ENCODE measurements at places on chromosomes 4 and X.

DNA sequence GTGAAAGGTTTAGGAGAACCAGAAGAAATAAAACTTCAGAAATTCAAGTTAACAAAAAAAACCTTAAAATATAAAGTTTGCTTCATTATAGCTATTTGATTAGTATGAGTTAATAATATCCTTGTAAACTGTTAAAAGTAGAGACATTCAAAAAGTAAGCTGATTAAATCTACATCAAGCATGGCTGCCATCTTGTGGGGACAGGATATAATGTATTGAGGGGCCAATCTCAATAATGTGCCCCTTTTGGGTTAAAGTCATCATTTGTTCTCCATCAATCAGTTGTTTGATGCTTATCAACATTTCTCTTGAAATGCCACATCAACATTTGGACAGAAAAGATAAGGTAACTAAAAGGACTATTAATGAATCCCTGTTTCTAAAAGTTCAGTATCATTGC is 4.6 kb upstream of the GRID2 start:
- no peak for DNase-seq

DNA sequence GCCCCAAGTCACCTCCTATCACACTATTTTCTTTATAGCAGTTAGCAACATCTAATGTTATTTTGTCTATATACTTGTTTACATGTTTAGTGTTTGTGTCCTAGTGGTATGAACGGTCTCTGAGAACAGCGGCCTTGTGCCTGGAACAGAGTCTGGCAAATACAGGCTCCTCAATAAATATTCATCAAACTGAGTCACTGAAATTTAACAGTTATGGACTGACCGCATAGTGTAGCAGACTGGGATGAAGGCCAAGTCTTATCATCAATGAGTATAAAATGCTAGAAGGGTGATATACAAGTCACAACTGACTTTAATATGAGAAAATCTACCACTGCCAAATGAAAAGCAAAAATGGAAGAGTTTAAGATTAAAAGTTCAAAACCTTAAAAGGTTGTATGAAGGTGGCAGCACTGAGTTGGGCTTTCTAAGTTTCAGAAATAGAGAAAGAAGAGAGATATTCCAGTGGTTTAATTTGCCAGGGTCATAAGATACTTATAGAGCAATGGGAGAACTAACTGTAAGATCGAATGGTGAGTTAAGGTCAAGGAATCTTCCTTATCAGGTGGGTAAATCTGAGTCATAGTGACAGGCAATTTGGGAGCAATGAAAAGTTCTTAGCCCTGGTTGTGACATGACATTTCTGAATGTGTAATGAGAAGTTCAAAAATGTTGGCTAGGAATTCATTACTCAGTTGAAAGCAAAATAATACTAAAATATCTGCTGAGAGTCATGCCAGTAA is 34.9 kb downstream of the ELOVL6 start:
- no peak for DNase-seq

DNA sequence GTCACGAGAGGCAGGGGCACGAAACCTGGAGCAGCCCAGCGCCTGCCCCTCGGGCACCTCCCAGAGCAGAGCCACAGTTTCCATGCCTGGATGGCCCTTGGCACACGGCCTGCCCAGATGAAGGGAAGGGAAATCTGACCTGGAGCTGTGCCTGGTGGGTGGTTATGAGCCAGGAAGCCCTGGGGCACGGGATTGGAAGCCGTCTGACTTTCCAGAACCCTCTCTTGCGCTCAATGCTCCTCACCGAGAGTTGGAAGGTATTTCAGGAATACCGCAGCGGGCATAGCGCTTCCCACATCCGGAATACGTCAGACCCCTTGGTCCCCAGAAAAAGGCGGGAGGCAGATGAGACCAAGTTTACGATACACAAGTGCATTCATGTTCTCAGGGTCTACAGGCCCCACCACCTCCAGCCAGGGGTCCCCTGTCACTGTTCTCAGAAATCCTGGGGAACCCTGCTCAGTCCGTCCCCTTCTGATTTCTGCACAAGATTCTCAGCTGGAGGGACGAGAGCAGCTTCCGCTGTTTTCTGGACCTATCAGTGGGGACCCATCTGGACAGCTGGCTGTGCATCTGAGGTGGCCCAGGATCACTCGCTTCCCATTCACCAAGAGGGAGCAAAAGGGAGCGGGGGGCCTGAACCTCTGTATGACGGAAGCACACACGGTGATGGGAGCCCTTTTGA is 172.9 kb downstream of the AFAP1 start:
- no peak for DNase-seq

DNA sequence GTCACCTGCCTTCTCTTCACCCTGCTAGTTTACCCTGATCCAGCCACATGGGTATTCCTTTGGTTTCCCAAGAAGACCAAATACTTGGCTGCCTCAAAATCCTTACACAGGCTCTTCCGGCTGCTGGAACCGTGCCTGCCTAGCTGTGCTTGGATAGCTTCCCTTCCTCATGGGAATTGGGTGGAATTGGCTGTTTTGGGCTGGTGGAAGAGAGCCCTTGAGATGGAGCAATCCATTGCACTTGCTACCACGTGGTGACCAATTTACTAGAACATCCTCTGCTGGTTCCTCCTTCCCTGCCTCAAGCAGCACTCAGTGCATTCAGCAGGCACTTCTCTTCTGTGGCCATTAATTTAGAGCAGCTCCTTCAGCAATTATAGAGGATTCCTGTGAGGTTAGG is 119.3 kb upstream of the AP1S2 start:
- no peak for DNase-seq

GRCh38 chrX:119721487-119721886 is 28.5 kb upstream of the SEPTIN6 start:
- DNase-seq, result no peak

GRCh38 chrX:146224442-146224841 is 406.8 kb downstream of the SLITRK2 start:
- DNase-seq, result no peak

DNA sequence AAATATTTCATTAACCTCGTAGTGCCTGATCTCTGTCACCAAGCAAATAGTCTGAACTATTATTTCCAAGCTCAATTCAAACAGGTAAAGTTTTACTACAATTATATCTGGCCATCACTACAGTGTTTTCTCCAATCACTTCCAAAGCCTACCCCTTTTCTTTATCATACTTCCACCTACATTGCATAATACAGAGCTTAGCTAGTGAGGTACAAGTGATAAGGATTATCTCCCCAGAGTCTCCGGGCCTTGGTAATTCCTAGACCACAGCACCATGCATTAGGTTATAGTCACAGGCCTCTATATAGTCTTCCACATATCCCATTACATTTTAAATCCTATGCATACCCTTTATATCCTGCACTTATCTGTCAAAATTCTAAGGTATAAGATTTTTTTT is 154.2 kb downstream of the SNCA start:
- DNase-seq, result no peak

DNA sequence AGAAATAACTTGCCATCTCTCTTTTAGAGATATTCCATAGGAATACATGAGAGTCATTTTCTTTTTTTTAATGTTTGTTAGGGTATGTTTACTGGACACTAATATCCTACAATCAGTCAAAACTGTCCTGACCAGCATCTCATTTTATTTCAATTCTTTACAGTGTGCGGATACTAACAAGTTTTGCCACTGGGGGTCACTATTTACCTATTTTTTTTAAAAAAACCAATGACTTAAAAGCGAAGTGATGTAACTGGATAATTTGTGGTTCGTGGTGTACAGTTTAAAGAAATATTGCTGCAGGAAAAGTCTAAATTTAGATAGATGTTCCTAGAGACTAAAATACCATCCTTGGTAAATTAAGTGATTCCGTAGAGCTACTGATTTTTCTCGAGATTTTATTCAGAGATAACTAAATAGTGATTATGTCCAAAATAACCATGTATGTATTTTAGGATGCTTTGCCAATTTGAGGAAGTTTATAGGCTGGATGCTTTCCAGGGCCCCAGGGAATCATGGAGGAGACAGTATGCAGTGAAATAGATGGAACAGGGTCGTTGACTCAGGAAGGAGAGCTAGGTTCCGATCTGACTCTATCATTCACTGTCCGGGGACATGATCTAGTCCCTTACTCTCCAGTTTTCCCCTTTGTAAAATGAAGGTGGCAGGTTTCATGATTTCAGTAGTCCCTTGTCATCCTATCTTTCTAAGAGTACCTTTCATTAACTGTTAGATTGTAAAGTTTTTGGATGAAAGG is 34.0 kb upstream of the GNPDA2 start:
- peak; percentile 15 for DNase-seq

- no peak for DNase-seq
Observed at GRCh38 chr4:48329193-48329592, 12.1 kb upstream of the SLAIN2 start.

GRCh38 chrX:154827194-154828015 is 7.1 kb downstream of the SMIM9 start:
- DNase-seq, result no peak

All from endothelial cell (in vitro differentiated cells).